Right ventricle myocardium inferior (tissue), 1 donor: ENCODE measurements at places on chromosomes 7 and 10. TPM values are rescaled to one million over a fixed set of nuclear protein-coding genes. Genes with fewer than 3 reads are reported as not detected.

GRCh38 chr10:70651661-70652060, 20.6 kb upstream of the ADAMTS14 start:
- no peak for DNase-seq

DNA sequence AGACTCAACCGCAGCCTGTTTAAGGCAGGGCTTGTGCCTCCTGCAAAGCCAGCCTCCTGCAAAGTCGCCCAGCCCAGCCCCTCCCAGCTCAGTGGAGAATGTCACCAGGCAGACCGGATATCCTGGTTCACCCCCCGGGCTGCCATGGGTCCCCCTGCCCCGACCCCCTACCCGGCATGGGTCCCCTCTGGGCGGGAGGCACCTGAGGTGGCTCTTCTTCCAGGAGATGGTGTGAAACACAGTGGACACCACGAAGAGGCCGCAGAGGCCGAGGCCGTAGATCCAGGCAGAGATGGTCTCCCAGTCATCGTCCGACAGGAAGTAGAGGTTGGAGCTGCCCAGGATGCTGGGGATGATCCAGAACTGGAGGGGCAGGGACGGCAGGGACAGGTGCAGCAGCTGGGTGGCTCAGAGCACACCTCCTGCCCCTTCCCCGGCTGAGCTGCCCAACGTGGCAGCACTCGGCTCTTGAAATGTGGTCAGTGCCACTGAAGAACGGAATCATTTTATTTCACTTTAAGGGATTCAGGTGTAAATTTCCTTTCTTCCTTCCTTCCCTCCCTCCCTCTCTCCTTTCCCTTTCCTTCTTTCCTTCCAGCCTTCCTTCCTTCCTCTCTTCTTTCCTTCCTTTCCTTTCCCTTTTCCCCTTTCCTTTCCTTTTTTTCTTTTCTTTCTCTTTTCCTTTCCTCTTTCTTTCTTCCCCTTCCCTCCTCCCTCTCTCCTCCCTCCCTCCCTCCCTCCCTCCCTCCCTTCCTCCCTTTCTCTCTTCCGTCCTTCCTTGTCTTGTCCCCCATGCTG, 36.7 kb upstream of the RADIL start:
- DNase-seq, result no peak

DNA sequence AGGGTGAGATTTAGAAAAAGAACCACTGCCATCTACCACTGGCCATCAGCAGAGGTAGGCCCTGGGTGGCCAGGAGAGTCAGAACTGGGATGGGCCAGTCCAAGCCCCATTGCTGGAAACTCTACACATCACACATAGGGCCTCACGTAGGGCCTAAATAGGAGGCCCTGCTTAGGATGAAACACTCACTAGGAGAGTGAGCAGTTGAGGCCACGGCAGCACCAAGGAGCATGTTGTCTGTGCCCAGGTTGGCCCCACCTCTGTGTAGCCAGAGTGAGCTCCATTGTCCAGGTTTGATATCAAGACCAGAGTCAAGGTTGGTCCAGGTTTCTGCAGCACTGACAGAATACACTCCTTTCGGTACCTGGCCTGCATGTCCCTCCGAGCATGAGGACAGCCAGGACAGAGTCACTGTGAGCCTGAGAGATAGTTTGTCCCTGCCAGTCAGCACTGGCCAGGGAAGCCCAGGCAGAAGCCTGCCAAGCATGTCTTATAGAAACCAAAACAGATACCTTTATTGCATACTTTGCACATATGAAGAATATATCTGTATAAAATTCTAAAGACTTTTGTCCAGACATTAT, 77.9 kb upstream of the CAMK2B start:
- DNase-seq, result no peak

Gene OLAH
- 0.35 TPM for total RNA-seq

Gene UNC5B
- total RNA-seq, result 13.1 TPM

DNA sequence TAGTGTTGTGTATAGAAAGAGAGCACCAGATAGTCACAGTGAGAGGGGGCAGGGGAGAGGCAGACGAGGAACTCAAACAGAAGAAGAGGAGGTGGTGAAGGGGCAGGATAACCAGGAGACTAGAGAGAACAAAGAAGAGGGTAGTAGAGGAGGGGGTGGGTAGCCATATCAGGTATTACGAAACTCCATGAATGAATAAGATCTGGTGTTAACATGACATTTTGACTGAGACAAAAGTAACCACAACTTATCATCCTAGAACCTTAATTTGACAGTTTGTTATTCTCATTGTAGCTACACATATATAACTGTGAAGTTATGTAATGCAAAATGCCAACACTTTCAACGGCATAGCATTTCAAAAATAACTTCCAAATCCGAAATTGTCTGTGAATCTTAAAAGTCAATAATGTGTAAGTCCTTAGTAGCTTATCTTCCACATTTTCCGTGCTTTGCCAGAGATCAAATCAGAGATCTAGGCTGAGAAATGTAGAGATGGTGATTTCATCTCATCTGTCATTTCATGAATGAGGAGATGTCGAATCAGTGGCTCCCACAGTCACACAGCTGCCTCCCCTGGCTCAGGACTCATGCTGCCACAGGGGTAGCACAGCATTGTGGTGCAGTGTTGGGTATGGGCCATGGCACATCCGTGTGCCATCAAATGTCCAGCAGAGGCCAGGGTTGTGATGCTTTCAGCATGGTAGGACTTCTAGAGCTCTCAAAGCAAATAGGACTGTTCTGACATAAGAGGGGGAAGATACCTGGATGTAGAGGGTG, 202.1 kb downstream of the HECW1 start:
- no peak for DNase-seq

Gene PRKCQ
- 0.16 TPM for total RNA-seq

- no peak for DNase-seq
Observed at GRCh38 chr10:112721080-112721698, 228.9 kb upstream of the TCF7L2 start.

Gene EBLN1
- not detected for total RNA-seq

DNA sequence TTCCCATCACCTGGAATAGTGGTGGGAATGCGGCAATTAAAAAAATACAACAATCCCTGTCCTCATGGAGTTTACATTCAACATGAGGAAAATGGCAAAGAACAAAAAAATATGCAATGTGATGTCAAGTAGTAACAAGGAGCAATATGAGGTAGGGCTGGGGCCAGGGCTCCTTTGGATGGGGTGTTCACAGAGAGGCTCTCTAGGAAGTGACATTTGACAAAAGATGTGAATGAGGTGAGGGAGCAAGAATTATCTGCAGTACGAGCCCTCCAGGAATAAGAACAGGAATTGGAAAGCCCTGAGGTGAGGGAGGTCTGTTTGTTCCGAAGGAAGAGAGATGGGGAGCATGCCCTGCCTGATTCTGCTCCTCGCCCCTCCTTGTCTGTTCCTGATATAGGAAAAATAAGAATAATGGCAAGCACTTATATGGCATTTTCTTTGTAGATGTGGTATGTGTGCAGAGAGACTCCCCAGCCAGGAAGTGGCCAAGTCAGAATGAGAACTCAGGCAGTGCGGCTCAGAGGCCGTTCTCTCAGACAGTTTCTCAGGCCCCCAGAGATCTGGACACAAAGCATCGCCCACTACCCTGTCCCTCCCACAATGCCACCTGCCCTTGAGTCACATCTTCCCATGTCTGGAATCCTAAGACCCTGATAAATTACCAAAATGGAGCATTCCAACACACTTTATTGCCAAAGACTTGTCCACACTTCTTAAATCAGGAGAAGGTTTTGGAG, 105.6 kb downstream of the APBB1IP start:
- no peak for DNase-seq

Gene ACHE
- total RNA-seq, result 0.73 TPM

Gene RBP3
- not detected for total RNA-seq

- no peak for DNase-seq
Observed at GRCh38 chr10:110852947-110853346, 18.8 kb upstream of the PDCD4 start.

DNA sequence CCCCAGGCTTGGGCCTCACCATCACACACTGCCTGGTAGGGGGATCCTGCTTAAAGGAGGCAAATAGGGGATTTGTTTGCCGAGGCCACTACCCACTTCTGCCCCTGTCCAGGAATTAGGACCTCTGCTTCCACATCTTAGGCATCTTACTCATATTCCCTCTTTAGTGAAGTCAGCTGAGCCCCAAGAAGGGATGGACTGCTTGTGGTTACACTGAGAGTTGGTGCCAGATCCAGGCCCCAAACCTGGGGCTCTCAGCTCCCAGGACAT, 1.6 kb upstream of the GPRIN2 start:
- peak; percentile 45 for DNase-seq

- no peak for DNase-seq
Observed at GRCh38 chr7:138584283-138584682, 116.9 kb downstream of the SVOPL start.

Gene GPNMB
- 234 TPM for total RNA-seq

GRCh38 chr10:71359364-71360046, 37.2 kb upstream of the CDH23 start:
- DNase-seq, result no peak

DNA sequence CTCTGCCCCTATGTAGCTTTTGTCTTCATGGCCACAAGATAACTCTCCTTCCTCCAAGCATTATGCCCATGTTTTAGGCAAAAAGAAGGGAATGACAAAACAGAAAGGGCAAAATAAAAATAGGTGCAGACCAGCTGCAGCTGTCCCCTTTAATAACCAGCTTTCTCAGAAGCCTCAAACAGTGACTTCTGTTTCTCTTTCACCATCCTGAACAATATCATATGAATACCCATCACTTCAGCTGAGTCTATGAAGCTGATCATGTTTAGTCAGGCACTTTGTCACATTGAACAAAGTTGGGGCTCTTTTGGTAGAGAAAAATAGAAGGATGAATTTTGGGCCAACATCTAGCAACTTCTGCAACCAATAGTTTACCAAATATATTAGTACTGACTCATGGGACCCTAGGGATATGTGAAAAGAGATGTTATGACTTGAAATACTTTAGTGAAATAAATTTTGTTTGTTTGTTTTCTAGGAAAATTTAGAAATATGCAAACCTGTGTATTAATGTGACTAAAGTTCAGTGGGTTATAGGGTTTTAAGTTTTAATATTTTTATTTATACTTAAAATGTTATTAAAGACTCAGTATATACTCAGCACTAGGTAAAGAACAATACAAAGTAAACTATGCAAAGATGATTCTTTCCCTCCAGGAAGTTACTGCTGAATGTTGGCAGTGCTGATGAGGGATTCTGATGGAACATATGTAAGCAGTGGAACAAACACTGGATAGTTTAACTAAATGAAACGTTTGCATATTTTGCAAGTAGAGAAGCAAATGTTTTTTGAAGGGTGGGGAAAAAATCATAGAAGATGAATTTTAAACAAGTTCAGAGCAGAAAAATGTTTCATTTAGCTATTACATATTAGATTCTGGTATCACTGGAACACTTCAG, 133.7 kb downstream of the FOXP2 start:
- no peak for DNase-seq

Gene H2BK1
- total RNA-seq, result not detected

- DNase-seq, result no peak
Observed at GRCh38 chr7:139769761-139770160, 8.0 kb downstream of the HIPK2 start.

GRCh38 chr10:75388082-75388481, 13.5 kb downstream of the ZNF503 start:
- no peak for DNase-seq

Gene UNCX
- total RNA-seq, result not detected

DNA sequence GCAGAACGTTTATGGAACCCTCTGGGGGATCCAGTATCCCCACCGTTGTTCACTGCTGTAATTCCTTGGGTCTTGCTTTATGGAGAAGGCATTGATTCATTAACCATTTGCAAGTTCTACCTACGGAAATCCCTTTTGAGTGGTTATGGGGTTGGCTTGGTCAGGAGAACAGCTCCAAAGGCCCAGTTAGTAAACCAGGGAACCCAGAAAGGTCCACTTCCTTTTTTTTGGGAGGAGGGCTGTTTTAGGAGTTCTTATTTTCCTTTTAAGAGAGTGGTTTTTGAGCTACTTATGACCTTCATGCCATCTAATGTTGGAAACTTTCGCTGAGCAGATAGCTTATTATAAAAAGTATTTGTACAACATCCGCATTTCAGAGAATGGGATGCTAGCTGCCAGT, 1.3 kb downstream of the POR start:
- DNase-seq, result no peak

Gene DKK1
- total RNA-seq, result not detected

DNA sequence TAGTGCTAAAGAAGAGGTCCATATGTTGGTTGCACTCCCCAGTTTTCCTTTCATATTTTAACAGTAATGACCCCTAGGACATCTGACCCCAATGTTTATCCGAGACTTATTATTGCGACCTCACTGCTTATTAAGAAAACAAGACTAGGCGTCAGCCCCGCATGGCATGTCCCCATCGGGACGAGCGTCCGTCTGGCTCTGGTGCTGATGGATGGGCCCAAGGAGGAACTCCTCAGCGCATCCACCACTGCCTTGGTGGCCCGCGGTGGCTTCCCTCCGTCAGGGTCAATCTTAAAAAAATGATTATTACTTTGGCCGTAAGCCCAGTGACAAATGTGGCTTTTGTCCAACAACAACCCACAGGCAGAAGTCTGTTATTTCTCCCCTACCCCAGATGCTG, 40.1 kb upstream of the CXCL12 start:
- DNase-seq, result no peak

- peak; percentile 72 for DNase-seq
Observed at GRCh38 chr10:86730227-86730626, 26.2 kb upstream of the BMPR1A start.

GRCh38 chr7:27204851-27205322, 5.0 kb upstream of the HOXA13 start:
- DNase-seq, result no peak

- DNase-seq, result no peak
Observed at GRCh38 chr7:47317487-47317886, 264.4 kb downstream of the TNS3 start.

DNA sequence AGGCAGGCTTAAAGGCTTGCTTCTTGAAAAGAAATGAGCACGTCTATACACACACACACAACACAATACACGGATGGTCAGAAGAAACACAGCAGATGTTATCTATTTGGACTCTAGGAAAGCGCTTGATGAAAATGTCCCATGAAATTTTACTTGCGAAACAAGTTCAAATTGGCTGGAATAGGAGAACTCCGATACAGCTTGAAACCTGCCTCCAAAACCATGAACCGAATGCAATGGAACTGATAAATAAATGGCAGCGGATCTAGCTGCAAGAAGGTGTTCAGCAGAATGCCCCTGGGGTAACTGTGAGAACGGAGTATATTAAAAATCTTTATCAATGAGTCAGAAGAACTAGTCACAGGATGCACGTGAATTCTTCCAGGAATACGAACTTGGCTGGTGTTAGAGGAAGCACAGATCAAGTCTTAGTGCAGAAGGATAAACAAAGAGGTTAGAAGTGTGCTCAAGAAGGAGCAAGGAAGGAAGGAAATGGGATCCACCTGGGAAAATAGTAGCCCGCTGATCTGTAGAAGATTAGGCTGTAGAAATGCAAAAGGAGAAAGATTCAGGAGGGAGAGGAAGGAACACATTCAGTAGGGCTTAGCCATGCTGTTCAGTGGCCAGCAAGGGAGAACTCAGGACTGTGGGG, 142.0 kb upstream of the PRKCQ start:
- DNase-seq, result no peak

GRCh38 chr7:94972296-94972695, 64.9 kb downstream of the PPP1R9A start:
- DNase-seq, result no peak

Gene PTCD1
- 3.6 TPM for total RNA-seq

GRCh38 chr10:4234661-4235060, 449.7 kb upstream of the KLF6 start:
- DNase-seq, result no peak

- DNase-seq, result no peak
Observed at GRCh38 chr10:133297504-133297903, 11.2 kb downstream of the TUBGCP2 start.

Gene KDM7A
- total RNA-seq, result 8.1 TPM
